ENCODE measurements at places on chromosomes 7 and 10.
A peak's percentile ranks its signal among the peaks of the same experiment; 100 is the strongest.

DNA sequence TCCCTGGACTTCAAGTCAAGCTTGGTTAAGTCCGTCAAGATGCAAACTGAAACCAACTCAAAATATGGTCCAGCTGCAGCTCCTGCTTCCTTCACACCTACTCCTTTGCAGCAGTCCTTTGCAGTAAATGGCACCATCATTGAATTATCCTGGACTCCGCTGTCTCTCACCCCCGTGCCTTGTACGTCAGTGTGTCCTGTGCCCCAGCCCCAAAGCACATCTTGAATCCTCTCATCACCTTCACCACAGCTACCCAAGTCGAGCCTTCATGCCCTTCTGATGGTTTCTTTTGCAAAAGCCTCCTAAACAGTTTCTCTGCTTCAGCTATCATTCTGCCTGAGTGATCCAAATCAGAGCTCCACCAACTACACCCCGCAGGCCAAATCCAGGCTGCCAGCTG, 88.4 kb upstream of the LEP start:
- no peak for DNase-seq

- no peak for DNase-seq
Measured at GRCh38 chr7:24910551-24911212, 69.3 kb downstream of the OSBPL3 start.

DNA sequence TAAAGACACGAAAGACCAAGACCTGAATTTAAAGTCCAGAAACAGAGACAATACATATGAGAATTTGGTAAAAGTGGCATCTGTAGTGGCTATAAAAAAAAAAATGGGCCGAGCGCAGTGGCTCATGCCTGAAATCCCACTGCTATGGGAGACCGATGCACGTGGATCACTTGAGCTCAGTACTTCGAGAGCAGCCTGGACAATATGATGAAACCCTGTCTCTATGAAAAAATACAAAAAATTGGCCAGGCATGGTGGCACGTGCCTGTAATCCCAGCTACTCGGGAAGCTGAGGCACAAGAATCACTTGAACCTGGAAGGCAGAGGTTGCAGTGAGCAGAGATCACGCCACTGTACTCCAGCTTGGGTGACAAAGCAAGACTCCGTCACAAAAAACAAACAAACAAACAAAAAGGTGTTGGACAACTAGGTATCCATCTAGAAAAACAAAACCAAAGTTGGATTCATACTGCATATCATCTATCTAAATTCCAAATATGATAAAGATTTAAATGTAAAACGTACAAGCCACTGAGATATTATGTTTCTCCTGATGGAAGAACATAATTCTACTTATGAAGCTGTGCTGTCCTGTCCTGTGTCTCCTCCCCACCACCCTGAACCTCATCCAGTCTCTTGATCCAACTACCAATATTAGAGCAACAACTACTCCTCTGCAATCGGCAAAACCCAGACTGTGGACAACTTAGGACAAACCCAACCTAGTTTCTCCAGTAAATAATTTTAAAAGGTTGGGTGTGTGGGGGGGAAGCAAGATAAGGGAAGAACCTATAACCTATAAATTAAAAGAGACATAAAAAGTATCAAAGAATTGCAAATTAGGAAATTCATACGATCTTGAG, 53.7 kb downstream of the ATAD1 start:
- no peak for DNase-seq

- no peak for DNase-seq
Measured at GRCh38 chr7:99767662-99768061, 16.3 kb downstream of the CYP3A4 start.

DNA sequence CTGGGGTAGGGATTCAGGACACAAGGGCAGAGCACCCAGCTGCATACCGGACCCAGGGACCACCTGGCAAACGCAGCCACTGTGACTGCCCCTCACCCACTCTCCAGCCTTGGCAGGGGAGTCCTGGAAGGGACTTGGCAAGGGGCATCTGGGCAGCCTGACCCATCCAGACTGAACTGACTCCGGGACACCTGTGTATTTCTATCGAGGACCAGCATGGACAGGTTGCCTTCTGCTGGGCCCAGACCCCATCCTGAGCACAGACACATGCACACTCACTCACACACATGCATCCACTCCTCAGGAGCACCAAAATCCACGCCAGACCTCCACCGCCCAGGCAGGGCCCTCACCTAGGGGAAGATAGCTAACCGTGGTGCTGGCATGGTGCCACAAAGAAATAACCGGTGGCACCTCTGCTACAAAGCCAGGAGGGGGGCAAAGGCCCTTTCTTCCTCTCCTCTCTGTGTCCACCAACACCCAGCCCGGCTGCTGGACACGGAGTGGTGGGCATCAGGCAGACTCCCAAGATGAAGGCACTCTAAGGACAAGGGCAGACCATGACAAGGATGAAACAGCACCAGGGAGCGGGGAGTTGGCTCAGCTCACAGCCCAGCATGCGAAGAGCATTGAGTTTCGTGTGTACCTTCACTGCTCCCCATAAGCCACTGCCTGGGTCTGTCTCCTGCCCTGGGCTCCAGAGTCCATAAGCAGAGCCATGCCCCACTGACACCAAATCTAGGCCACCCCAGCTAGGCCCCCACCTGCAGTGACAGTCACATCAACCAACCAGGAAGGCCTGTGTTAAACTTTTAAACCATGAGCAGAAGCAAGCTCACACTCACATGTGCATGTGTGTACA, 35.3 kb downstream of the KCNH2 start:
- DNase-seq = no peak

DNA sequence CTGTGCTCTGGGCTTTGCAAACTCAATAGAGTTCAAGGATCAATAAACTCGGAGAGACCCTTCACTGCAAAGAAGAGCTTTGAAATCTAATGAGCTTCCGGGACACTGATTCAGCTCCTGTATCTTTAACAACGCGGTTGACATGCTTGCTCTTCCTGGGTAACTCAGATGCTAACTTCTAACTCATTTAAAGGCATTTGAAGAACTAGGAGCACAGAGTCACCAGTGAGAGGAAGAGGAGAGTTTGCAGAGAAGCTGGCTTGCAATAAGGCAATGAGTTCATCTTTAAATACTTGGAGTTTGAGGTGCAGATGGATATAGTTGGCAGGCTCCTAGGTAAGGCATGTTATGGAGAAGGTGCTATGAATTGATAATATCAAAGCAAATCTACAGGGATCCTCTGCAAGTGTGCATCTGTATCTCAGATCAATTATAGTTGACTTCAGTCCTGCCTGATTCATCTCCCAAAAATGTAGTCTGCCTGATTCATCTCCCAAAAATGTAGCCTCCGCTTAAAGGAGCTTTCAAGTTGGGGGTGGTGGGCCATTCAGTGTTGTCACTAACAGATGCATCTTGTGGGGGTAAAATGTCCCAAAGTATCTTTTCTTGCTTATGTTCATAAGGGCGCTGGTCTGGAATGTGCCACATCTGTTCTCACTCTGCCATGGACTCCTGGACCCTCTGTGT, 182.5 kb upstream of the PRSS58 start:
- peak; percentile 20 for DNase-seq

DNA sequence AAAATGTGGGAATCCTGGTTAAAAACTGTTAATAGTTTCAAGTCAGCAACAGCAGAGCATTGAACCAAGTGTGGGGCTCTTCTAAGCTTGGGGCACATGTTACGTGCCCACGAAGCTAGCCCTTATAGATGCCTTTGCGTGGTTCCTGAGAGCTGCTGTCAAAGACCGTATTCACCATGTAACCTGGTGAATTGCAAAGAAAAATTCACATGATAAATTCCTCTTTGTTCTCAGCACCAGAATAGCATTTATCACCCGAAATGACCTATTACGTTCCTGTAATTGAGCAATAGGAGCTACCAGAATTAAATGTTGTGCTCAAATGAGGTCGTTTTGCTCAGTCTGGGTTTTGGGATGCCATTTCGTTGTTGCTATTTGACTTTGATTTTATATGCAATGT, 202.6 kb upstream of the PRPS1L1 start:
- no peak for DNase-seq

DNA sequence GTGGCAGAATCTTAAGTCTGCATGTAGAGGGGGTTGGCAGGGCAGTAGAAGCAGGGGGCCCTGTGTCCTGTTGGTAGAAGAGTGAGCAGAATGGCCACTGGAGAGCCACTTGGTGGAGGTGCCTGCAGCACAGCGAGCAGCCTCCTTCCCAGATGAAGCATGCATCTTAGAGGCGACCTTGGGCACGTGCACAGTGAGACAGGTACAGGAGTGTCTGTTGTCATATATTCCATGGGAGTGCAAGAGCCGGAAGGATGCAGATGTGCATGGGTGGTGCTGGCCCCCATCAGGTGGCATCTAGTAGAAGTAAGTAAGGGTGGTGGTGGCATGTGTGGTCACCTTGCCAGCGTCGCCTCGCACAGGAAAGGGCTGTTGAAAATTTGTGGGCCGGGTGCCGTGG, 53.9 kb downstream of the CUX1 start:
- DNase-seq = no peak

All from NT2/D1 (cell line).